ENCODE measurements at places on chromosomes 12 and 14.

GRCh38 chr14:74660167-74660566, 48.1 kb upstream of the LTBP2 start:
- DNase-seq, result no peak

GRCh38 chr12:88144546-88145468, 2.7 kb downstream of the TMTC3 start:
- DNase-seq, result no peak

DNA sequence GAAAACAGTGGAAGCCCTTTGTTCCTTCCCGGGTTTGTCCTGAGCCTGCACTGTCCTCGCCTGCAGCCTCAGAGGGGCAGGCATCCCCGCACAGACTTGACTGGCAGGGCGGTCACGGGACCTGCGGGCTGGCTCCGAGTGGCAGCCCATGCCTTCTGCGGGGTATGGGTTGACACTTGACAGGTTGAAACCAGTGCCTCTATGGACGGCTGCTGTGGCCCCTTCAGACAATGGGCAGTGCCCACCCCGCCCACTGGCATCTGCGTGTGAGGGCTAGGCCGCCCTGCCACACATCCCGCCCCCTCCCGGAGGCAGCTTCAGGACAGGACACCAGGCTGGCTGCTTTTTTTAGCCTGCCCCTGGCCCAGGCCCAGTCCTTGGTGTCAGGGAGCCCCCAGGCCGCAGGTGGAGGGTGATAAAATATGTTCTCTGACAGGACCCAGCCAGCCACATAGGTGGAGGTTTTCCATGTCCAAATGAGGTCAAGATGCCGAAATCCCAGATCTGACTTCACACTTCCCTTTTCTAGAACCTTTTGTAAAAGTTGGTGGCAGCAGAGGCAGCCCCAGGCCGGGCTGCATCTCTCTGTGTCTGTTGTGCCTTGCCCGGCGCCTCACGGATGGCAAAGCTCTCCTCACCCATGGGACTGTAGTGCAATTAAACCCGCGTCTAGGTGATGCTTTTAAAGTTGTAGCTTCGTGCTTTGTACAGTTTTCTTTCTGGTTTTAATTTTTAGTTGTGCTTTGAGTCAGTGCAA, 10.0 kb downstream of the ANKRD9 start:
- DNase-seq, result peak; percentile 85

- DNase-seq, result no peak
These were observed 6.2 kb upstream of the DDX55 start for GRCh38 chr12:123595729-123596128.

- DNase-seq, result no peak
These were observed 82.9 kb downstream of the SSPN start for GRCh38 chr12:26278266-26278665.

DNA sequence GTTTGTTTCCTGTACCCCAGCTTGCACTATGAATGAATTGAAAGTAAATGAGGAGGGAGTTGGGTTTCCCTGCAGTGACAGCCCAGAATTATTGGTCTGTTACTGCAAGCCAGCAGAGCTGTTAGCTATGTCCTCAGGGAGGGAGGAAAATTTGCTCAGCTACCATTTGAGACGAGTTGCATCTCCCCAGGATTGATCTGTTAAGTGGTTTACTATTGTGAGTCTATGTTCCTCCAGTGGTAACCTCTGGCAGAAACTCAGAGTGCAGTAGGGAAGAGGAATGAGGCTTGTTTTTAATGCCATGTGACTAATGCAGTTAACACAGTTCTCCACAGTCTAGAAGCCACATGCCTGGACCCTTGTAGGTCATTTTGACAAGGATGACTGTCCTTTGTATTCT, 173.9 kb downstream of the SLC15A4 start:
- DNase-seq, result no peak

- DNase-seq, result no peak
These were observed 425.2 kb downstream of the GALC start for GRCh38 chr14:87567618-87568295.

DNA sequence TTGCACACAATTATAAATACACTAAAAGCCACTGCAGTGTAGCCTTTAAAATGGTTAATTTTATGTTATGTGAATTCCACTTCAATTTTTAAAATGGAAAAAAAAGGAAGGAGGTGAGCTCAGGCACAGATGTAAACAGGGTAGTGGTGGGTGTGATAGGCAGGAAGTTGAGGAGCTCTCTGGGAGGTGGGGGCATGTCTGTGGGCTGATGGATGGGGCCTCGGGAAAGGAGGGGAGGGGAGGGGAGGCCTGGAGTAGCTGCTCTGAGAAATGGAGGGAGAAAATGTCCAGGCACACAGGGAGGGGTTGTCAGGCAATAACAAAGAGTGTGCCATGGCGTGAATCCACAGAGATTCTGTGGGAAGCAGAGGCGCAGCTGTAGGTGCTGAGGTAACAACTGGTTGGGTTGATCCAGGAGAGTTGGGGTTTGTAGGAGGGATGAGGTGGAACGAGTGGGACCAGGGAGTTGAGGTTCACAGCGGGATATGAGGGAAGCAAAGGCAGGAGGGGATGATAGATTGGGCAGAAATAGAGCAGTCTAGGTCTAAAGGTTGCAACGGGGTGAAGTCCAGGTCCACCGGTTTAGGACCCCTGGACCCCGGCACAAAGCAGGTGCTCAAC, 57.2 kb downstream of the LTBP2 start:
- no peak for DNase-seq

DNA sequence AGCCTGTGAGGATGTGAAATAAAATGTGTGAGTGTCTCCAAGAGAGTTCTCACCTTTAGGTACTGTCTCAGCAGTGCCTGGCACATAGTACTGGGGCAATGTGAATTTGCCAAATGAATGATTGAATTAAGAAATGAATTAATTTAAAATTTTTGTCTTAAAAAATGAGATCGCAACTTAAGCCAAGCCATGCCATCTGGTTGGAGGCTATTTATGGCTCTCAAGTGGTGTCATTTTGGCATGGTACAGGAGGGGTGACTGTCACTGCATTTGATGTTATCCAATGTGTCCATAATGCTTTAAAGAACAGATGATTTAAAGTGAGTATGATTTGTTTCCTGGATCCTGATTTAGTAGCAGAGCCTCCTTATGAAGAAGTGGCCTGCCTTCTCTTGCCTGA, 80.3 kb downstream of the SRGAP1 start:
- no peak for DNase-seq

DNA sequence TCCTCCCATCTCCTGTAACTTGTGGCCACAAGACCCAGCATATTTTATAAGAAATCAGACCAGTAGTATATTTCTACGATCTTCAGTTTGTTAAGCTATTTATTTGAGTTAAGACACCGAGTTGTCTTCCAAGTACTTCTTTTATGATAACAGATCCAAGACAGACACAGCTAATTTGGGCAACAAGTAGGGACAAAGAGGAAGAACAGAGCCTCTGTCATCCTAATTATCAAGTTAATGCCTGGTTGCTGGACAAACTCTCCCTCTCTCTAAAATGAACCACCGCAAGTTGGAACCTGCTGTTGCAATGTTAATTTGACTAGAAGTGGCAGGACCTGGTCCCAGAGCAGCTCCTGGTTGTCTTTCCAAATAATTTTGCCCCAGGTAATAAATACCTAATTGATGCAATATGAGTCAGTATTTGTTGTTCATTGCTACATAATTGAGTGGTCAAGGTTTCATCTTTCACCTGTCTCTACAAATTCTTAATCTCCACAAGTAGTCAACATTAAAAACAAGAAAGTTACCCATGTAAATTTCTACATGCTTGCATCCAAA, 323.7 kb downstream of the PAWR start:
- DNase-seq, result no peak

DNA sequence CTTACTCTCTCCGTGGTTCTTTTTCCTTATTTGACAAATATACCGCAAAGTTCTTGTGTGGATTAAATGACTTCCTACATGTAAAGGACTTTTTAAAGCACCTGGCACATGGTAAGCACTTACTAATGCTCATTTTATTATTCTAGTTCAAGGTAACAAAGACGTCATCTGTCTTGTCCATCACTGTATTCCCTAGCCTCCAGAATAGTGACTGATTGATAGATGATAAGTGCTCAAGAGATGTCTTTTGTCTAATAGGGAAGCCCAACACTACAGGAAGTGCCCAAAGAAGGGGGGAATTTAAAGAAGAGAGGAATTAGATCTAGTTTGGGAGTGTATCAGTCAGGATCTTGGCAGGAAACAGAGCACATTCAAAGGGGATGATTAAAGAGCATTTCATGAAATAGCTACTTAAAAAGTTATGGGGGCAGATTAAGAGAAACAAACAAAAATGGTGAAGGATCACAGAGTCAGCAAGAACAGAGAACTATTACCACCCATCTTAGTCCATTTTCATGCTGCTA, 151.9 kb downstream of the GXYLT1 start:
- no peak for DNase-seq

GRCh38 chr12:24719293-24719721, 229.6 kb downstream of the BCAT1 start:
- no peak for DNase-seq

GRCh38 chr12:108850854-108851573, 6.4 kb downstream of the SSH1 start:
- DNase-seq, result peak; percentile 87

- DNase-seq, result no peak
These were observed 16.0 kb downstream of the RPS6KL1 start for GRCh38 chr14:74906925-74907521.

DNA sequence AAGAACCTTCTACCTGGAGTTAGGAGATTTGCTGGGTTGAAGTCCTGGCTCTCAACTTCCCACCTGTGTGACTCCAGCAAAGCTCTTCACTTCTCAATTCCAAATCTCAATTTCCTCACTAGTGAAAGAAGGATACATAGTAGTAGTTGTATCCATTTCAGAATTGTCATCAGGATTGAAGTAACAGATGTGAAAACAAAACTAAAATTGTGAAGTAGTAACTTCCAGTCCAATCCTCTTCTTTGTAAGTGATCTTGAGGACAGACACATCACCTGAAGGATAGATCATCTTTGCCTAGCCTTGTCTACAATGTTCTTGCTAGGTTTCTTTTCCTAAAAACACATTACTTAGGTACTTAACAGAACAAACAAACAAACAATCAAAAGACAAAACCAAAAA, 1.2 kb upstream of the LRRK2 start:
- DNase-seq, result no peak

- peak; percentile 90 for DNase-seq
These were observed at the start of gene NUAK1 for GRCh38 chr12:106138633-106139421. Gene NUAK1, minus strand, starts transcription at chr12:106138954. Its CDS starts 301 bp downstream, at chr12:106138653.

DNA sequence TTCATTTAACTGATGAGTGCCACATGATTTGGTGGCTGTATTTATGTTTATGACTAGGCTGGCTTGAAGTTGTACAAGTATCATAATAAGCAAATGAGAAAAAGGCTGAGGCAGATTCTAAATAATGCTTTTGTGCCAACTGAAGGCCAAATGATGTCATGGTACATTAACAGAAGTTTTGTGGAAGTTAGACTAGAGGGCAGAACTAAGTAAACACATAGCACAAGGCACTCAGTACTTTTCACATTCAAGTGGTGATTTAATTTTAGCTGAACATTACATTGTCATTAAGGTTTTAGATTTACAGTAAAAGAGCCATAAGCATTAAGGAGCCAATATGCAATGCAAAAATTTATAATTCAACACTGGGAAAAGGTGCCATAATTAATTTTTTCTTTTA, 21.1 kb downstream of the PPP1CC start:
- DNase-seq, result no peak

GRCh38 chr12:116662612-116663144, 75.2 kb downstream of the SPRING1 start:
- DNase-seq, result no peak

GRCh38 chr12:43760396-43760795, 1.6 kb downstream of the IRAK4 start:
- no peak for DNase-seq

DNA sequence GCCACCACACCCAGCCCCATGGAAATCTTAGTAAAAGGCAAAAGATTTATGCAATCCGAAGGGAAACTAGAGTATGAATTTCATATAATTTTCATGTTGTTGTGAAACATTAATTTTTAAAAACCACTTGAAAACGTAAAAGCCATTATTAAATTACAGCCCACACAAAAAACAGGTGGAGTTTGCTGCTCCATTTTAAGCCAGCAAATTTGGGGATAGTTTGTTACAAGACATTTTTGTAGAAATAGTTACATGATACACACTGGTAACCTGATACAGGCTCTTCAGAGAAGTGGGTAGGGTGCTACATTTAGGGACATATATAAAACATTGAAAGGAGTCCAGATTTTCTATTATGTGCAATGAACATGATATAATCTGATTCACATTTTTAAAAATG, 17.6 kb downstream of the GNPTAB start:
- DNase-seq, result no peak

DNA sequence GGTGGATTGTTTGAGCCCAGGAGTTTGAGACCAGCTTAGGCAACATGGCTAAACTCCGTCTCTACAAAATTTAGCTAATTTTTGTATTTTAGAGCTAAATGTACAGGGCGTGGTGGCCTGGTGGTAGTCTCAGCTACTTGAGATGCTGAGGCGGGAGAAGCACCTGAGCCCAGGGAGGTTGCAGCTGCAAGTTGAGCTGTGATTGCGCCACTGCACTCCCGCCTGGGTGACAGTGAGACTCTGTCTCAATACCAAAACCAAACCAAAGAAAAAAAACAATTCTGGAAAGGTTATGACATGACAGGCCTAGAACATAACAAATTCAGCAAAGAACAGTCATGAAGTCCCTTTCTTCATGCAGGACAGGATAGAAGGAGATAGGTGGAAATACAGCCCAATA, 25.7 kb downstream of the WDR89 start:
- no peak for DNase-seq

DNA sequence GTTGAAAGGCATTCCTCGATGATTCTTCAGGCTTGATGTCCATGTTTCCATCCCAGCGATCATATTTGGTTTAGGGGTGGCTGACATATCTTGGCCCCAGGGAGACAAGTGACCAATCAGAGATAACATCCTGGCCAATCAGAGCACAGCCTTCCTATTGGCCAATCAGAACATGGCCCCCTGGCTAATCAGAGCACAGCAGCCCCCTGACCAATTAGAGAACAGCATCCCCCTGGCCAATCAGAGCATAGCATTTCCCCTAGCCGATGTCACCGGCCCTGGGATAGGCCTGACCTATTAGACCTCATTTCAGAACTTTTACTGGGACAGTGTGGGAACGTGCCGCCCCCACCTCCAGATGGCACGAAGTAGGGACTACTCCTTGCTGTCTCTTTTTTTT, 182.2 kb downstream of the AACS start:
- DNase-seq, result no peak

GRCh38 chr12:68959891-68960464, 27.0 kb upstream of the CPM start:
- DNase-seq, result no peak

- no peak for DNase-seq
These were observed 268.1 kb downstream of the CACNA1C start for GRCh38 chr12:2320841-2321240.

Data from cardiac septum (tissue), 1 donor.